ENCODE measurements at places on chromosomes 5 and 9.
A peak's percentile ranks its signal among the peaks of the same experiment; 100 is the strongest.

GRCh38 chr9:19788614-19789271 is at the start of gene SLC24A2:
SLC24A2 (minus strand) TSS chr9:19789037.
- DNase-seq: no peak

GRCh38 chr5:77843570-77844372 is 67.6 kb upstream of the TBCA start:
- no peak for DNase-seq

- DNase-seq: peak; percentile 49
Measured at GRCh38 chr9:95409650-95410426, 92.3 kb upstream of the FANCC start.

- no peak for DNase-seq
Measured at GRCh38 chr5:58444805-58445204, 15.1 kb downstream of the PLK2 start.

DNA sequence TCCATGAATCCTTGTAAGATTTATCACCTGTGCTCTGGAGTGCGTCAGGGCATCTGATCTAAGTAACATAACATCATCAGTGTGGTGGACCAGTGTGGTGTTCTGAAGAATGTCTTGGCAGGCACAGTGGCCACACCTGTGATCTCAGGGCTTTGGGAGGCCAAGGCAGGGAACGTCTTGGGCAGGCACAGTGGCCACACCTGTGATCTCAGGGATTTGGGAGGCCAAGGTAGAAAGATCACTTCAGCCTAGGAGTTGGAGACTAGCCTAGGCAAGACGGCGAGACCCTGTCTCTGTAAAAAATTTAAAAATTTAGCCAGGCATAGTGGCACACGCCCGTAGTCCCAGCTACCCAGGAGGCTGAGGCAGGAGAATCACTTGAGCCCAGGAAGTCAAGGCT is 185.5 kb downstream of the CACNA1B start:
- no peak for DNase-seq

DNA sequence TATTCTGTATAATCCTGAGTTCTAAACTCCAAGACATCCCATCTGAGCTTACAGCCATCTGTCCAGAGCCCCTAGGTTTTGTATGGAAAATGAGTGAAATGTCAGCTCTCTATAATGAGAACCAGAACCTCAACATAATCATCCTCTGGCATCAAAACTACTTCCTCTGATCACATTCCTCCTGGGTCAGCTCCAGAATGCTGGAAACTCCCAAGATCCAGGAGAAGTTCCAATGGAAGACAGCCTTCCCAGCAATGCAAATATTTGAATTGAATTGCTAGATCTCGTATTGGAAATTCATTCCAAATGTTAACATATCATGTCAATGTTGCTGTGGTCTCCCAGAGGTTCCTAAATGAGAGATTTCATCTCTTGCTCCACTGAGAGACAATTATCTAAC is 23.8 kb downstream of the C9 start:
- DNase-seq: no peak

- DNase-seq: no peak
Measured at GRCh38 chr5:66519626-66520025, 76.6 kb upstream of the MAST4 start.

DNA sequence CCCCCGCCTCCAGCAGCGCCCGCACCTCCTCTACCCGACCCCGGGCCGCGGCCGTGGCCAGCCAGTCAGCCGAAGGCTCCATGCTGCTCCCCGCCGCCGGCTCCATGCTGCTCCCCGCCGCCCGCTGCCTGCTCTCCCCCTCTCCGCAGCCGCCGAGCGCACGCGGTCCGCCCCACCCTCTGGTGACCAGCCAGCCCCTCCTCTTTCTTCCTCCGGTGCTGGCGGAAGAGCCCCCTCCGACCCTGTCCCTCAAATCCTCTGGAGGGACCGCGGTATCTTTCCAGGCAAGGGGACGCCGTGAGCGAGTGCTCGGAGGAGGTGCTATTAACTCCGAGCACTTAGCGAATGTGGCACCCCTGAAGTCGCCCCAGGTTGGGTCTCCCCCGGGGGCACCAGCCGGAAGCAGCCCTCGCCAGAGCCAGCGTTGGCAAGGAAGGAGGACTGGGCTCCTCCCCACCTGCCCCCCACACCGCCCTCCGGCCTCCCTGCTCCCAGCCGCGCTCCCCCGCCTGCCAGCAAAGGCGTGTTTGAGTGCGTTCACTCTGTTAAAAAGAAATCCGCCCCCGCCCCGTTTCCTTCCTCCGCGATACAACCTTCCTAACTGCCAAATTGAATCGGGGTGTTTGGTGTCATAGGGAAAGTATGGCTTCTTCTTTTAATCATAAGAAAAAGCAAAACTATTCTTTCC is 19.3 kb downstream of the CDKN2A start:
- DNase-seq: peak; percentile 67

GRCh38 chr5:81838307-81838906 is 87.5 kb upstream of the SSBP2 start:
- DNase-seq: no peak

DNA sequence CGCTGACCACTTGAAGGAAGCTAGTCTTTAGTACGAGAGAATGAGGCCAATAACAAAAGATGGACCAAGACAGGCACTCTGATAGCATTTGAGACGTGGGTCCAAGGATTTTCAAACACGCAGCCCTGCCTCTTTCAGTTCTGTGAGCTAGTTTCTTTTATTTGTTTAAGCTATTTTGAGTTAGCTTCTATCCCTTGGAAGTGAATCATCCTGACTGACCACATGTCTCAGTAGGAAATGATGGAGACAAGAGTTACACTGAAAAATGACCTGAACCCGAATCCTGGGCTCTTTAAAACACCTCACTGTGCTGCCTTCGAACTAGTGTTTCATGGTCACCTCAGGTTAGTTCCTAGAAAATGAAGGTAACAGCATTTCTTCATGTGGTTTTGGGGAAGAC is 9.9 kb downstream of the TEK start:
- no peak for DNase-seq

GRCh38 chr5:9245071-9245470 is 300.8 kb downstream of the SEMA5A start:
- no peak for DNase-seq

- no peak for DNase-seq
Measured at GRCh38 chr9:13690595-13690994, 411.1 kb upstream of the MPDZ start.

DNA sequence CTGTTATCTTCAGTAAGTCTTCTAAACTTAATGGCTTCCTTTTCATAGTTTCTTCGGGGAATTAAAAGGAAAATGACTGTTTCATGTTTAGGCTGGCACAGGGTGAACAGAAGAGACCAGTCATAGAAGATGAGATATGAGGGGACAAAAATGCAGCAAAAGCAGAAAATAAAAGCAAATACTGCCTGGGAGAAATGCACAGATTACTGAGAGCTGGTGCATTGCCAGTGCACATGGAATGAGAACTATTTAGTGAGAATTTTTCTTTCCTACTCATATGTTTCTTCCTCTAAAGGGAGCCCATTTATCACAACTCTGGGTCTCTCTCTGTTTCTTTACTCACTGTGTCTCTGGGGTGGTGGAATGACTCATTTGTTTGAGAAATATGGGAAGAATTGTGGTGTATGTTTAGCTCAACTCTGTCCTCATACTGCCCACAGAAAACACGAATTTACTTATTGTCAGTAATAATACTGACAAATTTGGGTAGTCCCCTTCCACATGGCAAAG is 25.9 kb upstream of the ANKRD55 start:
- DNase-seq: peak; percentile 40

DNA sequence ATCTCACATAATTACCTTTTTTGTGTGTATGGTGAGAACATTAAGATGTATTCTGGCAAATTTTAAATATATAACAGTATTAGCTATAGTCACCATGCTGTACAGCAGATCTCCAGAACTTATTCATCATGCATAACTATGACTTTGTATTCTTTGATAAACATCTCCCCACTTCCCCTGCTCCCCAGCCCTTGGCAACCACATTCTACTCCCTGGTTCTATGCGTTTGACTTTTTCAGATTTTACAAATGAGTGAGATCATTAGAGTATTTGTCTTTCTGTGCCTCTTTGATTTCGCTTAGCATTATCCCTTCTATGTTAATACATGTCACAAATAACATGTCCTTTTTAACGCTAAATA is 49.4 kb downstream of the SMC2 start:
- DNase-seq: no peak

DNA sequence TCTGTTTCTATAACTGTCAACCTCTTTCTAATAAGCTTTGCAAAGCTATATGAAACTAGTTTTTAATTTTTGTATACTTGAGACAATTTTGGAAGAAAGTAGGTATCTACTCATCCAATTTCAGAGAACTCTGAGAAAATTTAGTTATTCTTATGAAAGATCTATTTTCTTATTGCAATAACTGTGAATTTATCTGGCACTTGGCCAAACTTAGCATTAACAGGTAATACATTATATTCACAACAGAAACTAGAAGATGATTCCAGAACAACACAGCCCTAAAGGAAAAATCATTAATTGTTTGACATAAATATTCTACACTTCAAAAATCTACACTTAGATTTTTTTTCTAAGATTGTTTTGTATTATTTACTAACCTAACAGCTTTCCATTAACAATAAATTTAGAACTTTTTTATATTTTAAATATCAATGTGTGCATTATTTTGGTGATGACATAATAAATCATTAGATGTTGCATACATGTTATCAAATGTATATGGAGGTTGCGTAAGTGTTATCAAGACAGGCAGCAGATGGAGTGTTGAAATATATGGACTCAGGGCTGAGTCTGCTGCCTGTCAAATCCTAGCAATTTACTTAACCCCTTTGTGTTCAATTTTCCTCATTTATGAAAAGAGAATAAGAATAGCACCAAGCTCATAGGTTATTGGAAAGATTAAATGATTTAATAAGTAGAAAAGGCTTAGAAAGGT is 141.8 kb downstream of the MUSK start:
- DNase-seq: no peak

GRCh38 chr5:9632495-9632894 is 2.3 kb upstream of the TAS2R1 start:
- no peak for DNase-seq

DNA sequence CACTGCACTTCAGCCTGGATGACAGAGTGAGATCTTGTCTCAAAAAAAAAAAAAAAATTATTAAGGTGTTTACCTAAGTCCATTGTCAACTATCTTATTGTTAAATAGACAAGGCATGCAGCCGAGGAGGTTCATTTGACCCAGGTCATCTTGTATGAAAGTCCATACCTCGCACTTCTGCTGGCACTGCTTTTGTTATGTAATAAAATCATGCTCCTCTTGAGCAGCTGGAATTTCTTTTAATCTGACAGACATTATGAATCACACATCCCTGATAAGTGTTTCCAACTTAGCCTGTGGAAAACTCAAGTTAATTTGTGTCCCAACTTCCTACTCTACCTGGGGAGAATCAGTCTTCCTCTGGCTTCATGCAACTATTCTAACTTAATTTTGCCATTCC is 315.6 kb upstream of the KLF4 start:
- DNase-seq: no peak

- no peak for DNase-seq
Measured at GRCh38 chr5:43411495-43411894, 696 bp downstream of the CCL28 start.

DNA sequence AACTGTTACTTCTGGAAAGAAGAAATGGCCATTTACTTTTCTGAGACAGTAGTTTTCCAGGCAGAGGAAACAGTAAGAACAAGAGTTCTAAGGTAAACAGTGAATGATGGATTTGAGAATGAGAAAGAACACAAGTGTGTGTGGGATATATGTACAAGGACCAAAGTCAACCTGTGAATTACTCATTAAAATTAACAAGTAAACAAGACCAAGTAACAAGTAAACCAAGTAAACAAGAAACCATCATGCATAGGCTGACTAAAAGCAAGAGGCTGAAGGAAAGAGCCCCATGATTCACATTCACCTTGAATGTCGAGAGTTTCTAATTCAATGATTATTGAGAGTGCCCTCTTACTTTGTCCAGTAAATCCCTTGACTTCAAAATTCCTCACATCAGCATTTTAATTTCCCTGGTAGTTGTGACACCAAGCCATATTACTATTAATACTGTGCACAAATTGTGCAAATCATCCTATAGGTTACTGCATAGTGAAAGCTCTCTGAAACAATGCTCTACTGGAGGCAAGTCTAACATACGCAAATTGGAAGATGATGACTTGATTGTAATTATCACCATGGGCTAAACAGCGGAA is 9.8 kb upstream of the MARCOL start:
- no peak for DNase-seq

DNA sequence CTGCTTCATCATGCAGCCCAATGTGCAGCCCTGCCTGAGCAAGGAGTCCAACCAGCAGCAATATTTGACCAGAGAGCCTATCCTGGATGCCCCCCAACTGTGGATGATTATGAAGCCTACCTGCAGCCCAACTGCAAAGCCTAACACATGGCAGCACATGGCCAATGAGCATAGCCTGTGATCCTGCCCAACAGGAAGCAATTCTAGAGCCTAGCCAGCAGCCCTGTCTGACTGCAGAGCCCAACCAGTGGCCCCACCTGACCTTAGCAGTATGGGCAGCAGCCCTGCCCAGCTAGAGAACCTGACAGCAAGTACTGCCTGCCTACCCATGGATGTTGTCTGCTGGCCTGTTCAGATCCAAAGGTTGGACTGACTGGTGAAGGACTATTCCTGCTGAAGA is 97.3 kb upstream of the SH3GL2 start:
- DNase-seq: no peak

DNA sequence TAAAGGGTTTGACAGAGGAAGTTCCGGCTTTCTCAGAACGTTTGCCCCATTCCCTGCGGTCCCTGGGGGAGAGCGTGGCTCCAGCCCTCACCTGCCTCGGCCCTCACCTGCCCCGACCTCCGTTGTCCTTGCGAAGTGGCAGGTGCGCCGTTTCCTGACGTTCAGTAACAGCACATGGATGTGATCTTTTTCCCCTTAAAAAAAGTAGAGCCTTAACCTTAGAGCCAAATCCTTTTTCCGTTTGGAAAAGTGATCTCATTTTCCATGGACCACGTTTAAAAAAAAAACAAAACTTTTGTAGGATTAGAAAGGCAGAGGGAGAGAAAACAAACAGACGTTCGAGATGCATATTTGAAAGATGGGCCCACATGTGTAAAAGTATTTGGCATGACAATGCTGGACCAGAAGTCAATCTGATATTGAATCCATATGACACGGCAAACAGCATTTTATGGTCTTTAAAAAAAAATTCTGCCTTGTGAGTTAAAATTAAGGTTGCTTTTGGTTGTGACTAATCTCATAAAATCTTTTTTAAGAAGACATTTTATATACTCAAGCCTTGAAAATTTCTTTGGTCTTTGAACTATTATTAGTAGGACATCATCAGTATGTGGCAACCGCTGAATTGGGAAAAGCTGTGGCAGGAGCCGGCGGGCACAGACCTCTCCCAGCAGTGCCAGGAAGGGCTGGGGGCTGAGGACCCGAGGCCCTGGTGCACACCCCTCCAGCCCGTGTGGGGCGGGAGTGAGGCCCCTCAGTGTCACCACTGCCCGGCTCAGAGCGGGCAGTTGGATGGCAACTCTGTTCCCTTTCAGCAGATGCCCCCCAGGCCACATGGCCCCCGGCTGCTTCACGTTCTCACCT is 42.5 kb upstream of the EXOC3 start:
- no peak for DNase-seq

- no peak for DNase-seq
Measured at GRCh38 chr5:34666392-34667080, 10.4 kb downstream of the RAI14 start.

GRCh38 chr9:29214690-29215253 is 1641.5 kb upstream of the C9orf72 start:
- no peak for DNase-seq

- no peak for DNase-seq
Measured at GRCh38 chr5:144307736-144308135, 137.1 kb downstream of the KCTD16 start.

All from HTR-8/SVneo (cell line).